ENCODE measurements at places on chromosomes 2 and 18.

DNA sequence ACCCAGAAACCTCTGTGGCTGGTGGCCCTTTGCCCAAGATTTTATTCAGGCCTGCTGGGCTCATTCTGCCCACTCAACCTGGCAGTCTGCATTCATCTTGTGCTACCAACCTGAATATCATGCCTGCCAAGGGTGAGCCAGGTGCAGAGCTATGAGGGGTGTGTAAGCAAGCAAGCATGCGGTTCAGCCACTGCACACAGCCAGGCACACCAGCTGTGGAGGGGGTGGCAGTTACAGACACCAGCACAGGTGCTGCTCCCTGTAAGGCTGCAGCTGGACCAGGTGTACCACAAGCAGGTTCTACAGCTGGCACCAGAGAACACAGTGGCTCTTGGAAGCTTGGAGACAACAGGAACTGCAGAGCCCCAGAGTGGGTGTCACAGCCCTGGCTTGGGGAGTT is 633.2 kb downstream of the FBXO15 start:
- DNase-seq: no peak

- DNase-seq: no peak
Measured at GRCh38 chr18:42929181-42929580, 186.3 kb downstream of the RIT2 start.

- DNase-seq: no peak
Measured at GRCh38 chr2:67169417-67170140, 227.6 kb upstream of the ETAA1 start.

DNA sequence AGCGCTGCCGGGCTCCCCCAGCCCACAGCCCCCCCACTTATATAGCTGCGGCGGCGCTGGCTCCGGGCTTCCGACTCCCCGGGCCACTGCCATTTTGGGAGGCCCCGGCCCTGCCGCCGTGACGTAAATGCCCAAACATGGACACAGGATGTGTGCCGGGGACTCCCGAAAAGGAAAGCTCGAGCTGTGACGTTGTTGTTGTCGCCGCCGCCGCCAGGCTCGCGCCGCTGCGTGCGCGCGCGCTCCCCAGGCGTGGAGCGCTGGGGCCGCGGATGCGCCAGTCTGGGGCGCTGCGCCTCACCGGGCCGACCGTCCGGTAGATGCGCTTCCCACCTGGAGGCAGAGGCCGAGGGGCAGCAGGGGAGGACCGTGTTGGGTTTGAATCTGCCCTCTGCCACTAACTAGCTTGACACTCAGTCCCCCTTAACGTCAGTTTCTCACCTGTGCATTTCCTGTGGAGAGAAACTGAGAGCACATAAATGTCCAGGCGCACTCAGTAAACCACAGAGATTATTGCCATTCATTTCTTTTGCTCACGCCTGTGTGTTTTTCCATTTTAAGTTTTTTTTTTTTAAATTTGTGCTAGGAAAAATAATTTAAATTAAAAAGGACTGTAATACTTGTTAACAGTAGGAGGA is at the start of gene EGR4:
Gene EGR4, minus strand, starts transcription at position 15 of the 638 bp plus-strand sequence. CDS start 231 bp downstream, outside the sequence.
- DNase-seq: no peak

- no peak for DNase-seq
Measured at GRCh38 chr2:131475831-131476230, at the start of gene TUBA3D. Gene TUBA3D (plus strand): TSS chr2:131476119. CDS start chr2:131476200, 81 bp downstream.

DNA sequence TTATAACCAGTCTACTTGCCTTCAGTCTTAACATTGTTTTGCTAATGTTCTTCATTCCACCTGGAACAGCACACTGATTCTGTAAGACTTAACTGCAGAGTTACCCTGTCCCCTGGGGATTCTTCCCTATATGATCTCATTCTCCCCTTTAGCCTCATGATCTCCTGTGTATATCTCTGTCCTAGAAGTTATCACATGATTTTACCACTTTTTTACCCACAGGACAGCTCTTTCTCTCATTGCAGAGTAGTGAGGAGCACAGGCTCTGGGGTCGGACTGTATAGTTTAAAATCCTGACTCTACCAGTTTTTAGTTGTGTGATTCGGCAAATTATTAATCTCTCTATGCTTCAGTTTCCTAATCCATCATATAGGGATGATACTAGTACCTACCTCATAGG is 14.2 kb upstream of the EXOC6B start:
- no peak for DNase-seq
